Sigmoid colon (tissue), 7 donors: ENCODE measurements at places on chromosomes 4 and X. TPM values are rescaled to one million over a fixed set of nuclear protein-coding genes. Genes with fewer than 3 reads are reported as not detected.

The GLRA3 gene
- under 0.01 TPM for total RNA-seq

GRCh38 chr4:77126809-77127208 lies 30.2 kb upstream of the CCNG2 start:
- DNase-seq: no peak
- H3K4me3 ChIP-seq: no peak overlapping the region
- H3K27me3 ChIP-seq: no peaks in the 10 kb centered on the region
- no peaks in the 10 kb centered on the region for H3K36me3 ChIP-seq
- H3K4me1 ChIP-seq: peaks cover 8% of the 10 kb centered on the region

- H3K4me1 ChIP-seq: no peaks in the 10 kb centered on the region
- H3K27ac ChIP-seq: no peak overlapping the region
- DNase-seq: no peak
- no peaks in the 10 kb centered on the region for H3K27me3 ChIP-seq
Observed at GRCh38 chr4:160299608-160300007, 1196.7 kb downstream of the RAPGEF2 start.

The SPON2 gene
- 33.6 TPM for total RNA-seq

GRCh38 chr4:113335746-113336145 lies 286.3 kb downstream of the ANK2 start:
- no peaks in the 10 kb centered on the region for H3K27me3 ChIP-seq
- peaks cover 26% of the 10 kb centered on the region for H3K36me3 ChIP-seq
- no peak overlapping the region for H3K27ac ChIP-seq

The FAAH2 gene
- total RNA-seq: not detected

- peaks cover 7% of the 10 kb centered on the region for H3K4me1 ChIP-seq
- H3K27me3 ChIP-seq: no peaks in the 10 kb centered on the region
- H3K36me3 ChIP-seq: no peaks in the 10 kb centered on the region
- no peak overlapping the region for H3K4me3 ChIP-seq
Observed at GRCh38 chrX:124023838-124024238, 62.3 kb downstream of the STAG2 start.

DNA sequence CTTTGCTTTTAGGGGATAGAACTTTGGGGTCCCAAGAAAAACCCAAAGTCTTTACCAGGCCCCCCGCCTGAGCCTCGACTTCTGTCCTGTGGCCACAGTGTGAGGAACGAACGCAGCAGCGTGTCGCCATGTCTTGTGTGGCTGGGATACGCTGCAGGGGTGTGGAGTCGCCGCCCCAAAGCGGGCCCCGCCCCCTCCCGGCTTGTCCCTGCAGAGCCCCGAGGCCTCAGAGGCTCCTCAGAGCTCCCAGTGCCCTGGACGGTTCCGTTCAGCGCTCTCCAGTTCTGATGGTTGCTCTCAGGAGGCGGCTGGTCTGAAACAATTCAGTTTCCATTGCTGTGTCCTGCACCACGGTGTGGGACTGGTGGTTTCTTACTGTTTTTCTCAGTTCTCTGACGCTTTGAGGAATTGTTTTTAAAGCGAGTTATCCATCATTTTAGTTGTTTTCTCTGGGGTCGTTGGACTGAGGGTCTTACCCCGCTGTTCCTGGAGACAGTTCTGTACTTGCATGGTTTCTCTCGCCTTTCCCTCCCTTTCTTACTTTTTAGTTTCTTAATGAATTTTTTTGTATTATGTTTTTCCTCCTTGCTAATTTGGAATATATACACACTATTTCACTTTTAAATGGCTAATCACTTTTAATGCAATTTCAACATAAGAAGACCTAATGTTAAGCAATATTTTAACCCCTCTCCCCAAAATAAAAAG lies 1.6 kb upstream of the IDUA start:
- no peaks in the 10 kb centered on the region for H3K27me3 ChIP-seq
- H3K36me3 ChIP-seq: no peaks in the 10 kb centered on the region
- no peak overlapping the region for H3K27ac ChIP-seq
- peaks cover 28% of the 10 kb centered on the region for H3K4me1 ChIP-seq
- H3K4me3 ChIP-seq: no peak overlapping the region
